ENCODE measurements at places on chromosomes 12 and 14.

- no peak for DNase-seq
These were observed 5.7 kb upstream of the SERPINA1 start for GRCh38 chr14:94394025-94394493.

DNA sequence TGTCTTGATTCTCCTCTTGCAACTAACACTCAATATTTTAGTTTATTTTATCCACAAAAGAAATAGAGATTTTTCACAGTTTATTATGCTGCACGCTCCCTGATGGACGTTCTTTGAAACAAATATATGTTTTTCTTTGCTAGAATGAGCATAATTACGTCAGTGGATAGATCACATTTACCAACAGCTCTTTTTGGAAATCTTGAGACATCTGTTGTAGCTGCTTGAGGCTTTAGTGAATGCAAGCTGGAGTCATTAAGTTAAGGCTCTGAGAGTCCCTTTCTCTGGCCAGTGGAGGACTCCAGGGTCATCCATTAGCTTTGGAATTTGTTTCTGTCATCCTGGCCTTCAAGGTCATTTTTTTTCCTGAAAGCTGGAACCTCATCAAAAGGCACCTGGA is 405.6 kb upstream of the TMEM132C start:
- no peak for DNase-seq

- no peak for DNase-seq
These were observed 207.7 kb downstream of the CACNA1C start for GRCh38 chr12:2260441-2260840.

DNA sequence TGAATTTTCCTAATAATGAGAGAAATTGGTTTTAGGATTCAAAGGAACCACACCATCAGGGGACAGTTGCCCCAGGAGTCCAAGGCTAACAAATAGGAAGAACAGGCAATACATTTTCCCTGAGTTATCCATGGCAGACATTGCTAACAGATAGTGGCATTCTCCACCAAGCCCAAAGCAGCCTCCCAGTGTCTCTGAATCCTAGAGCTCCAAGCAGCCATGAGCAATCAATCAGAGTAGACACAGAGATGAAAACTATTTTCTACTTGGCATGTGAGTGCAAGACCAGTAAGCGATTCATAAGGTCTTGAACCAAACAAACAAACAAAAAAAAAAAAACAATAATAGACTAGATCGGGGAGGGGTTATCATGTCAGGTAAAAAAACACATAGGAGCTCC is 515.7 kb downstream of the MED13L start:
- no peak for DNase-seq

DNA sequence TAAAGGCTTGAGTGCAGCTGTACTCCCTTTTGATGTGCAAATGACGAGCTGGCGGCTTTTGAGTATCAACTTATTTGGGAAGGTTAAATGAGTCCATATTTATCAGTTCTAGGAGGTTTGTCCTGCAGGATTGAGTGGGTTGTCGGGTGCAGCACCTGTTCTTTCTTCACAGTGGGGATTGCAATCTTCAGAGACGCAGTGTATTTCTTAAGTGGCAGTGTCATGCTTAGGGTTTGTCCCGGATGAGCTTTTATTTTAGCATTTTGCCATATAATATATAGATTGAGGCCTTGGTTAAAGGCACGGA is 1.2 kb downstream of the FUT8 start:
- DNase-seq: peak; percentile 31

GRCh38 chr14:98984027-98984718 is 287.8 kb downstream of the BCL11B start:
- no peak for DNase-seq

DNA sequence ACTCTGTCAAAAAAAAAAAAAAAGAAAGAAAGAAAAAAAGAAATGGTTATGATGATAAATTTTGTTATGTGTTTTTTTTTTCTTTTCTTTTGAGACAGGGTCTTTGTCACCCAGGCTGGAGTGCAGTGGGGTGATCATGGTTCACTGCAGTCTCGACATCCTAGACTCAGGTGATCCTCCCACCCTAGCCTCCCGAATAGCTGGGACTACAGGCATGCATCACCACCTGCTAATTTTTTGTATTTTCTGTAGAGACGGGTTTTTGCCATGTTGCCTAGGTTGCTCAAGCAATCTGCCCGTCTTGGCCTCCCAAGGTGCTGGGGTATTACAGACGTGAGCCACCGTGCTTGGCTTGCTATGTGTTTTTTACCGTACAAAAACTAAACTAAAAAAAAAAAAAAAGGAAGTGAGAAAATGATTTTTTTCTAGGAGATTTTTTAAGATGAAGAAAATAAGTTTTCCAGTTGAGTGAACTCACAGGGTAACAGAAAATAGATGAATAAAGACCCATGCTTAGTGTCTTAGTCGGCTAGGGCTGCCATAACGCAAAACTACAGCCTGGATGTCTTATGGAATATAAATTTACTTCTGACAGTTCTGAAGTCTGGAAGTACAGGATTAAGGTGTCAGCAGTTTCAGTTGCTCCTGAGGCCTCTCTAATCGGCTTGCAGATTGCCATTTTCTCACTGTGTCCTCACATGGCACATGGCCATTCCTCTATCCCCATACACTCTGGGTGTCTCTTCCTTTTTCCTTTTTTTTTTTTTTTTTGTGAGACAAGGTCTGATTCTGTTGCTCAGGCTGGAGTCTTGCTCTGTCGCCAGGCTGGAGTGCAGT is 13.2 kb upstream of the APOF start:
- no peak for DNase-seq

GRCh38 chr12:62865937-62866336 is 69.0 kb downstream of the PPM1H start:
- DNase-seq: no peak

DNA sequence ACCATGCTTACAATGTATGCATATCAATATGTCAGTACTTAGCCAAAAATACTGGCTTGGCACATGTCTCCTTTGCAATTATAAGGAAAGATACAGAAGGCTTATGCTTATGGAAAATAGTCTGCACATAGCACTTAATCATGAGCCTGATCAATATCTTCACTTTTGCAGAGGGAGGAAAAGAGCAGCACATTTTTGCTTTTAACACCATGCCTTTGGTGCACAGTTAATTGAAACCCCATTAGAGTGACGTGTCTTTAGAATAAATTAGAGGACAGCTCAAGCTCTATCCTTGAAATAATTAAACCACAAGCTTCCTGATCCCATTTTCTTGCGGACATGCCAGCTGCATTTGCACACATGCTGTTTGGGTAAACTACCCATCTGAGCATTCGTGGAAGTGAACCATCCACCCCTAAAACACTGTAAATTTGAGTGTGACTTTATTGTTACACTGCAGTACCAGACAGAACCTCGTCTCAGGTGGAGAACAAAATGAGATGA is 839.9 kb upstream of the MGAT4C start:
- DNase-seq: no peak

DNA sequence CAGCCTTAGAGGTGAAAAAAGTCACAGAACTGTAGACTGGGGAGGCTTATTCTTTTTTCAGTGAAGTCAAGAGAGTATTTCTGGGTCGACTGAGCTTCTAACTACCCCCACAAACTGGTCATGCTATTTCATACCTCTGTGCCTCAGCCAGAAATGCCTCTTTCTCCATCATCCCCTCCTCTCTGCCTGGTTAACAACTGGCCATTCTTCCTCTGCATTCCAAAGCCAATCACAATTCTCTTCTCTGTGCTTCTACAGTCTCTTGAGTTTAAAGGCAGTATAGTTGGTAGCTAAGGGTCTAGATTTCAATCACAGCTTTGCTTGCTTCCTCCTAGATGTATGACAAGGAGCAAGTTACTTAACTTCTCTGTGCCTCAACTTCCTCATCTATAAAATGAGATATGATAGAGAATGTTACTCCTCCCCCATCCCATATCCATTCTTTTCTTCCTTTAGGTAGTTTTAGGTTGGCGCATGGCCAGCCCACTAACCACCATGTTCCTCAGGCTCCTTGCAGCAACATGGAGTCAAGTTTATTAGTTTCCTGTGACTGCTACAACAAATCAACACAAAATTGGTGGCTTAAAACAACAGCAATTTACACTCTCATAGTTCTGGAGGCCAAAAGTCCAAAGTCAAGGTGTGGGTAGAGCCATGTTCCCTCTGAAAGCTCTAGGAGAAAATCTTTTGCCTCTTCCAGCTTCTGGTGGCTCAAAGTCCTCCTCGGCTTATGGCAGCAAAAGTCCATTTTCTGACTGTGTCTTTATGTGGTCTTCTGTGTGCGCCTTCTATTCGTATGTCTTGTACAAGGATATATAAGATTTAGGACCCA is 62.5 kb downstream of the ITPR2 start:
- no peak for DNase-seq

GRCh38 chr14:62692490-62693106 is 352.7 kb downstream of the KCNH5 start:
- DNase-seq: no peak

GRCh38 chr14:97270308-97270707 is 473.1 kb downstream of the VRK1 start:
- no peak for DNase-seq

- DNase-seq: no peak
These were observed 50.5 kb upstream of the FRS2 start for GRCh38 chr12:69419701-69420100.

GRCh38 chr12:48078901-48079300 is 27.0 kb downstream of the SENP1 start:
- DNase-seq: no peak

DNA sequence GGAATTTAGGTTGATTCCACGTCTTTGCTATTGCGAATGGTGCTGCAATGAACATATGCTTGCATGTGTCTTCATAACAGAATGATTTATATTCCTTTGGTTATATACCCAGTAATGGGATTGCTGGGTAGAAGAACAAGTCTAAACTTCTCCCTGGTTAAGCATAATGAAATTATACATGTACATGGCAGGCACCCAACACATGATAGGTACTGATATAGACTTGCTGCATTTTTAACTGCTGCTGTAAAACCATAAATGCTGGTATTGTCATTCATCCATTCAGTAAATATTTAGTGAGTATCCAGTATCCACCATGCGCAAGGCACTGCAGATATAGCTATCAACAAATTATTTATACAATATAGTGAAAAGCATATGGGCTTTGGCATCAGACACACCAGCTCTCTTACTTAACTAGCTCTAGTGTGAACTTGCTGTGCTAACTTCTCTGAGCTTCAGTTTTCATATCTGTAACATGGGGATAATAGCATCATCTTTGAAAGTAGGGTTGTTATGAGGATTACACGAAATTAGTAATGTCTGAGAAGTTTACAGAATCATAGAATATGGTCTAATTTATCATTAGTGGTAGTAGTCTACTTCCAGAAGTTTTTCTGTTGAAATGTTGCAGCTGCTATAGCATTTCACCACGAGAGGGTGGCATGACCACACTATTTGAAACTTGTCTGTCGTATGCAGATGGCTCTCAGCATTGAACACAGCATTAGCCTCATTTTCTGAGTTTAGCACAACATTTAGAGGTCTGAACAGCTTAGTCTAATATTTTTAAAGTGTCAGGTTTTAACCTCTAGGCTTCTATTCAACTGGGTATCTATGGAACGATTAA is 32.0 kb upstream of the SEL1L start:
- peak; percentile 65 for DNase-seq

GRCh38 chr12:9756170-9756569 is 4.5 kb downstream of the CD69 start:
- no peak for DNase-seq

GRCh38 chr12:76014007-76014406 is 17.6 kb downstream of the PHLDA1 start:
- no peak for DNase-seq

GRCh38 chr14:99769123-99769522 is 24.1 kb upstream of the EML1 start:
- no peak for DNase-seq

DNA sequence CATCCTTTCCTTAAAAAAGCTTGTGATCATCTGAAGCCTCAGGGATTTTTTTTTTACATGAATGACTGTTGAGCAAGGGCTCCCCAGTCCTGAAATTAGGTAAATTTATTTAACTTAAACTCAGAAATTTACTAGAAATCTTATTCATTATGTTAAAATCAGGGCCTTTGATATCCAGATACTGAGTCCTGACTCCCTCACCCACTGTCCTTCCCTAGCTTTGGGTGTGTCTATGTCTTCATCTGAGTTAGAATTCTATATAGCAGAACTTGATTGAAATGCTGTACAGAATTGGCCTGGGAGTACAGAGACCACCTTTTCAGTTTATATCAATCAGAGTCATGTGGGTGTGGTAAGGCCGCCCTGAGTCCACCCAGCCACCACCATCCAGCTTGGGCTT is 260.0 kb downstream of the CACNA1C start:
- no peak for DNase-seq

GRCh38 chr12:99002731-99003130 is 357.6 kb downstream of the APAF1 start:
- no peak for DNase-seq

- DNase-seq: no peak
These were observed 4.0 kb downstream of the STON2 start for GRCh38 chr14:81396113-81396512.

DNA sequence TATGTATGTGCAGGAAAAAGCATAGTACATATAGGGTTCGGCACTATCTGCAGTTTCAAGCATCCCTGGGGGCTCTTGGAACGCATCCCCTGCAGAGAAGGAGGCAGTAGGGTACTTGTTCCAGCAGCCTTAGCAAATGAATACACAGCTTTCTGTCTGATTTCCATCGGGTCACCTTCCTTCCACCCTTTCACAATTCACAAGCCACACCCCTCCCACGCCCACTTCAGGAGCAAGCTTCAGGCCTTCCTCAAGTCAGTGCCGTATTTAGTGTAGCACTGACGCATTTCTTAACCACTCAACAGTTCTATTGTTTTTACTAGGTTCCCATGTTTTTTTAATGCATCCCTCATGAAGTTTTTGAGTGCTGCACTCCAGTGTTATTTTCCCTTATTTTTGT is 64.2 kb downstream of the CLMN start:
- DNase-seq: no peak

GRCh38 chr12:21992823-21993222 is 51.6 kb upstream of the ABCC9 start:
- no peak for DNase-seq

GRCh38 chr12:42283739-42284138 is 42.2 kb downstream of the ZCRB1 start:
- DNase-seq: no peak

- no peak for DNase-seq
These were observed 592 bp upstream of the USP15 start for GRCh38 chr12:62259631-62259992.

DNA sequence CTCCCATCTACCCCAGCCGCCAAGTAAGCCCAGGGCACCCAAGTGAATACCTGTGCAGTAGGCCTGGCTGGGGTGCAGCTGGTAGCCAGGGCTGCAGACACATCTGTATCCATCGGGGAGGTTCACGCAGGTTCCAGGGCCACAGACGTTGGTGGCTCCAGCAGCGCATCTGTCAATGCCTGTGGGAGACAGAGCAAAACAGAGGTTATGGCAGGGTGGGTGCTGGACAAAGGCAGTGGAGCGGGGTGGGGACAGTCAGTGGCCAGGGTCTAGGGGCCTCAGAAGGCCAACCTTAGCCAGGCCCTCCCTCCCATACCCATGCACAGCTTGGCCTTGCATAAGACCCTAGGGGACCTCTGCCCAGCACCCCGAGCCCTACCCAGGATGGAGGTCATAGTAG is 29.2 kb downstream of the ISCA2 start:
- DNase-seq: no peak

GRCh38 chr12:14207905-14208551 is 157.5 kb upstream of the ATF7IP start:
- no peak for DNase-seq
